ENCODE measurements at places on chromosomes 3 and 15. TPM values are rescaled to one million over a fixed set of nuclear protein-coding genes. Genes with fewer than 3 reads are reported as not detected.

ZNF660 gene
- total RNA-seq, result 2.0 TPM

SLC15A2 gene
- 0.18 TPM for total RNA-seq

RYR3 gene
- under 0.01 TPM for total RNA-seq

INTS14 gene
- total RNA-seq, result 31.7 TPM

IMPG2 gene
- 0.65 TPM for total RNA-seq

COLQ gene
- 1.8 TPM for total RNA-seq

All from fibroblast of the aortic adventitia (primary cell).